ENCODE measurements at places on chromosomes 16 and 17.
A peak's percentile ranks its signal among the peaks of the same experiment; 100 is the strongest.

GRCh38 chr17:81282876-81283275 is 12.2 kb downstream of the SLC38A10 start:
- no peak for DNase-seq

- peak; percentile 81 for DNase-seq
Measured at GRCh38 chr16:89409161-89409711, 81.1 kb downstream of the ANKRD11 start.

GRCh38 chr16:2952679-2953078 is 11.4 kb upstream of the KREMEN2 start:
- no peak for DNase-seq

- DNase-seq = no peak
Measured at GRCh38 chr17:52079496-52079895, 79.0 kb downstream of the CA10 start.

- peak; percentile 45 for DNase-seq
Measured at GRCh38 chr17:76968707-76969597, 100.7 kb downstream of the MGAT5B start.

DNA sequence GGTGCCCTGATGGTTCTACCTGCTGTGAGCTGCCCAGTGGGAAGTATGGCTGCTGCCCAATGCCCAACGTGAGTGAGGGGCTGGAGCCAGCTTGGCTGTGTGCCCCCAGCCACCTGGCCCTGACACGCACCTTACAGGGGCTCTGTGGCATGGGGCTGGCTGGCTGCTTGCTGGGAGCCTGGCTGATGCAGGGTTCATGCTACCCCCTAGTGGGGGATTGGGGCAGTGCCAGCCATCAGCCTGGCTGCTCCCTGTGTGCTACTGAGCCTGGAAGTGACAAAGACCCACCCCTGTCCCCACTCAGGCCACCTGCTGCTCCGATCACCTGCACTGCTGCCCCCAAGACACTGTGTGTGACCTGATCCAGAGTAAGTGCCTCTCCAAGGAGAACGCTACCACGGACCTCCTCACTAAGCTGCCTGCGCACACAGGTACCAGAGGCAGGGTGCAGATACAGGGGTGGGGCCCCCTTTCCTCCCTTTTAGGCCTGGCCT is 5.7 kb downstream of the GRN start:
- DNase-seq = peak; percentile 75

DNA sequence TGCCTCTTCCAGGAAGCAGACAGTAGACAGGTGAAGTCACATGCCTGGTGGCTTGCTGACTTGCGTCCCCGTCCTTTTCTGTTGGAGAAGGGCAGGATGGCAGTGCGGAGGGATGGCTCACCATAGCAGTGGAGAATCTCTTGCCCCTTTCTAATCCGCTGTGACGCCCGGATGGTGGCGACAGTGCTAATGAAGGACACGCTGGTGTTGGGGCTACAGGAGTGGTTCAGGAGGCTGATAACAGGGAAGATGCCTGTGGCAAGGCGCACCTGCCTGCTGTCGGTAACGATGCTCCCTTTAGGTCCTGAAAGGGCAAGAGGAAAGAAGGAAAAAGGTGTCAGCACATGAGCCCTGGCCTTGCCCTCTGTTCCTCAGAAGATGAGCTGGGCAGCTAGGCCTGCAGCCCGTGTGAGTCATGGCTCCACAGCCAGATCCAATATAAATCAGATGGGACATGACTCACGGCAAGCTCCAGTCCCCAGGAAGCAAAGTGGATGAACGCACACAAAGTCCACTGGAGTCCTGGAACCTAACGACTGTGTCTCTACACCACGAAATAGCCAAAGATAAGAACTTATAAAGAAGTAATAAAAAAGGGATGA is 25.5 kb downstream of the SERPINF1 start:
- no peak for DNase-seq

- no peak for DNase-seq
Measured at GRCh38 chr17:12041312-12041711, 20.6 kb downstream of the MAP2K4 start.

DNA sequence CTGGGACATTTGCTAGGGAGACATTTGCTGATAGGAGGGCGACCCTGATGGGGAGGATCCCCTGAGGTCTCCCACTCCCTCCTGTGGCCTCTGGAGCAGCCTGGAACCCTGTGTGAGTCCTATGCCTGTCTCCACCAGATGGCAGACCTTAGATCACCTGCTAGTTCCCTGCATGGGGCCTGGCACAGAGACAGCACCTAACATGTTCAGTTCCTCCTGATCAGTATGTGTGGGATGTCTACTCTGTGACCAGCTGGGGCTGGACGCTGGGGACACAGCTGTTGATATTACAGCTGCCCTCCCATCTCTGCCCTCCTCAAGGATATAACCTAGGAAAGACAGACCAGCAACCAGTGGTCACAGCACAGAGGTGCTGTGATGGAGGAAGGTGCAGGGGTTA is 1.1 kb upstream of the ADCY7 start:
- DNase-seq = peak; percentile 68

GRCh38 chr16:11087691-11088073 is 143.3 kb downstream of the CLEC16A start:
- no peak for DNase-seq

DNA sequence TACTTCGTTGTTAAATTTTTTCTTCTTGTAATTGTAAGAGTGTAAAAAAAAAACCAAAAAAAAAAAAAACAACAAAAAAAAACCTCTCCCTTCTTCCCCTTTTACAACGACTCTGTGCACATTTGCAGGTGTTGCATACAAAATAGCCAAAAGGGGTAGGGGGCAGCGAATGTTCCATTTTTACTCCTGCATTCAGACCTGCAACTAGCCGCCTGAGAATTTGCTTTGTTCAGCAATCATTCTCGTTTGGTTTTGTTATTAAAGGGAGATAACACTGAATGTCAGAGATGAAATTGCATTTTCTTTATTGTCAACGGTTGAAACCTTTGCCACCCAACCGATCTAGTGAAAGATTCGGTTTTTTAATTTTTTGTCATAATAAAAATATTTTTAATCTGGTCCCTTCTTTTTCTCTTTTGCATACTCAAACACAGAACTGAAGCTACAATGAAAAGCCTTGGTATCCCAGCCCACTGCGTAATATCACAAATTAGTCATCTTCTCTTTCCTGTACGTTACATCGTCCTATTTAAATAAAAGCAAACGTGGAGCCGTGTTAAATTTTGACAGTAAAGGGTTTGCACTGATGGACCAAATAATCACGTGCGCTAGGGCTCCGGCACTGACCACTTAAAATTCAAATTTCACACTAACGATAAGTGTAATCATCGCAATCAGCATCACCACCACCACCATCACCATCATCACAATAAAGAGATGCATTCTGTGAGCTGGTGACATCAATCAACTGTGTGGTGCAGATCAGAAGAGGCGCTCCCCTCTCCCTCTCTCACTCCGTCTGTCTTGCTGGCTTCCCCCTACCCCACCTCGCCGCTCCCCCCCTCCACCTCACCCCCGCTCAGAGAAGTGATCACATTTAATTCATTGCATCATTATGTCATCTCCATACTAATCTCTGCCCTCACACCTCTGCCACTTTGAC is 406.2 kb upstream of the PSMD7 start:
- no peak for DNase-seq

GRCh38 chr16:48879223-48880122 is 269.5 kb upstream of the N4BP1 start:
- no peak for DNase-seq

GRCh38 chr16:86281421-86281820 is 228.9 kb upstream of the FOXF1 start:
- no peak for DNase-seq

DNA sequence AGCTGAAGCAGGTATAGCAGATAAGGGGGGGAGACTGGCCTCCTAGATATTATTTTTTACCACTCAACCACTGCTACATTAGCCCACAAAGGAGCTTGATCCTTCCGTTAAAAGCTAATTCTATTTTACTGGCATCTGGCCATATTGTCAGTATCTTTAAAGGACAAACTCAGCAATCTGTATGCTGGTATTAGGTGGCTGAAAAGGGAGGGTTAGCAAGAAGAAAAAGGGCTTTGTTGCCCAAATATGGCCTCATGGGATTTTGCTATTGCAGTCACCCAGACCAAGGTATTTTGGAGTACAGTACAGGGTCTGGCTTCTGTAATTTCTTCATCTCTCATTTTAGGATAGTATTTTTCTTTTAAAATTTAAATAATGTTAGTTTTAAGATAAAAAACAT is 14.4 kb downstream of the RFWD3 start:
- no peak for DNase-seq

- peak; percentile 20 for DNase-seq
Measured at GRCh38 chr16:87295259-87295658, 21.9 kb downstream of the C16orf95 start.

GRCh38 chr17:30113213-30113612 is 3.4 kb upstream of the NSRP1 start:
- no peak for DNase-seq

DNA sequence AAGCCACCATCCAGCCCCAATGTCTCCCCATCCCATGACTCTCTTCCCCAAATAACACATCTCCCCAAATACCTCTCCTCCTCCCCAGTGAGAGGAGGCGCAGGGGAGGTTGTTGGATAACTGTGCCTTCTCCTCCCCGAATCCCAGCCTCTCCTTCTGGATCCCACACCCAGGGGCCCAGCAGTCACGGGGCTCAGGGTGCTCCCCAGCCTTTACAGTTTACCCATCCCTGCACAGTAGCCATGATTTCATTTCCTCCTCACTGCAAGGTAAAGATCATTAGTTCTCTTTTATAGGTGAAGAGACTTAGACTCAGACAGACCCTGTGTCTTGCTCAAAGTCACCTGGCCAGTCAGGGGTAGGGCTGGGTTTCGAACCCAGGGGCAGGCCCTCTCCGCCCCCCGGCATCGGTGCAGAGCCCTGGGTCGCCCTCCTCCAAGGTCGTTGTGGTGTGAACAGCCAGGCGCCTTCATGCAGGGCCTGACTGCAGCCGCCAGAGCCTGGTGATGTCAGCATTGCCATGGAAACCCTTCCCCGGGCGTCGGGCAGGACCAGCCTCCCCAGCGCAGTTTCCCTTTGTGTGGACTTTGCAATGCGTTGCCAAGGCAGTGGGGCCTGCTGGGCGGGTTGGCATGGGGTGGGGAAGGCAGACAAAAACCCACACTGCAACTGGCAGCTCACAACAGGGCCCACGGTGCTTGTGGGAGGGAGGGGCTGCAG is 53.3 kb upstream of the TOB1 start:
- peak; percentile 95 for DNase-seq

DNA sequence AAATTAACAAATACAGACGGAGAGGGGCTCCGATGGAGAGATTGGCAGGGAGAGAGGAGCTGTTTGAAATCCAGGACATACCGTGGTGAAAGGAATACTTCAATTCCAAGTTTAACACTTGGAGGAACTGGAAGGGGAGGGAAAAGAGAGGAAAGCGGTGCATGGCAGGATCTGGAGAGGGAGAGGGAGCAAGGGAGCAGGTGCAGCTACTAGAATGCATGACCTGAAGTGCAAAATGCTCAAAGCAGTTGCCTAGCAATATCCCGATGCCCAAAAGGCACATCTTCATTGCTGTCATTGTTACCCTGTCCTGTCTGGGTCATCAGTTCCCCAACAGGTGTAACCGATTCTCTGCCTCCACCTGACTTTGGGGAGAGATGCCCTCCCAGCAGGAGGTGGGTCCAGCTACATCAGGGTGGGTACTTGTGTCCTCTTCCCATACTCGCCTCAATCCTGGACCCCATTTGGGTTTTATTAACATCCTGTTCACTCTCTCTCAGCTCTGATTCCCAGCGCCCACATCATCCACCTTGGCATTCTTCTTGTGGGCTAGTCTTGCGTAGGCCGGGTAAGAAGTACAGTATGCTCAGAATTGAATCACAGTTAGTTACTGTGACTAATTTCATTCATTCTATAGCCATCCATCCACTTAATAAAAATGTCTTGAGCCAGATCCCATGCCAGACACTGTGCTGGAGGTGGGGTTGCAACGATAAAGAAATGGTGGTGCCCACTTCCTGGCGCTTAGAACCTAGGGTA is 37.4 kb upstream of the EMP2 start:
- DNase-seq = no peak

DNA sequence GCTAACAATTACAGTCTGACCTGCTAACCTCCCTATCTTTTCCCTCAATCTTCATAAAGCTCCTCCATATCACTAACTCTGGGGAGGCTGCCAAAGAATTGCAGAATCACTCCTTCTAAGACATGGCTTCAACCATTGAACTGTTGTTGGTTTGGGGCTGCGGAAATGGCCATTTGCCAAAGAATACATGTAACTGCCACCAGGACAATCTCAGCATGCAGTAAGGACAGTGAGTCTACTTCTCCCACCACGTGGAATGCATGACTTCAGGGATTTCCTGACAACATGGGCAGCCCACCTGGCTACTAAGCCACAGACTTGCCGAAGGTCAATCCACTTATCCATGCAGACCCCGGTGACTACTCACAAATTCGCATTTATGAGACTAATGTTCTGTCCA is 104.3 kb upstream of the NUDT7 start:
- DNase-seq = no peak

DNA sequence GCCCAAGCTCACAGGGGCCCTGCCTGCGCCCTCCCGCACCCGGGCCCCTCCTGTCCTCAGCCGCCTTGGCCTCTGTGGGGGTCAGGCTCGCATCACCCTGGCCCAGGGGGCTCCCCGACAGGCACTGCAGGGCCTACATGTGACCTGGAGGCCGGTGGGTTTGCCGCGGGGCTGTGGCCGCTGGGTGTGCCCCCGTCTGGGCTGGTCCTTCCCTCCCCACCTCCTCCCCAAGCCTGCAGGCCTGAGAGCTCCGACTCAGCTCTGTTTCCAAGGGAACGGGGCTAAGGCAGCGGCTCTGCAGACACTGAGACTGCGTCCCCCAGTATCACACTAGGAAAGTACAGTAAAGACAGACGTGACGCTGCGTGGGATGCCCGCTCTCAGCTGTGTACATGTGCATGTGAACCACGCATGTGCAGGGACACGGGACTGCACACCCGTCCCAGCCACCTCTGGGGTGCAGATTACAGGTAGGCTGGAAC is 16.5 kb upstream of the WDR45B start:
- DNase-seq = no peak

GRCh38 chr17:76188213-76189016 is 47.4 kb upstream of the FOXJ1 start:
- DNase-seq = no peak

DNA sequence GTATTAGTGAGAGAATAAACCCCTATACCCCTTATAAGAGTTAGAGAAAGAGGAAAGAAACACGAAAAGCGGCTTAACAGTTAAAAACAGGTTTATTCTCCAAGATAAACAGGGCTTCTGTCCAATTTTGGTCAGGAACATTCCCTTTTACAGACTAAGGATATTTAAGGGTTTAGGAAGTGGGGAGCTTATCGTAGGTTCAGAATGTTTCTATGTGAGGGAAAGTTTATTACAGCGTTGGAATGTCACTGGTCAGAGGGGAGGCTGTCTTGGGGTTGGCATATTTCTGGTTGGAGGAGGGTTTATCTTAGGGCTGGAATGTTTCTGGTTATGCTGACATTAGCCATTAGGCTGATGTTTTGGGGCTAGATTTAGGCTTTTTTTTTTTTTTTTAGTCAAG is 34.1 kb upstream of the WWOX start:
- DNase-seq = no peak

DNA sequence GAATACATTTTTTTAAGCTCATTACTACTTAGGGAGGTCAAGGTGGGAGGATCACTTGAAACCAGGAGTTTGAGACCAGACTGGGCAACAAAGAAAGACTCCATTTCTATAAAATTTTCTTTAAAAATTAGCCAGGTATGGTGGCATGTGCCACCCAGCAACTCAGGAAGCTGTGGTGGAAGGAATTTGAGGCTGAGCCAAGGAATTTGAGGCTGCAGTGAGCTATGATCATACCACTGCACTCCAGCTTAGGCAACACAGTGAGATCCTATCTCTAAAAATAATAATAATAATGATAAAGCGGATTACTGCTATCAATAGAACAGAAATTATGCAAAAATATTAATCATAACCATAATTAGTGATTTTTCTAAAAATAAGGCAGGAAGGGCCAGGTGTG is 170.3 kb downstream of the COPRS start:
- no peak for DNase-seq

All from CD4-positive, alpha-beta T cell treated with Interleukin-17A for 1 hour (primary cell).